Epithelial cell of proximal tubule (primary cell): ENCODE measurements at places on chromosomes 11 and 22. TPM values are rescaled to one million over a fixed set of nuclear protein-coding genes. Genes with fewer than 3 reads are reported as not detected.

Gene TRPM5
- not detected in 2 replicates for total RNA-seq

Gene RPUSD4
- 18.2 and 24.9 TPM in 2 replicates for total RNA-seq

Gene BTG4
- 0.22 TPM in 1 of 2 replicates, not detected in the other for total RNA-seq

Gene CCDC73
- total RNA-seq: not detected in 2 replicates

Gene CPT1A
- total RNA-seq: 6.7 and 10.2 TPM in 2 replicates

Gene GTSE1
- total RNA-seq: 18.2 and 35.8 TPM in 2 replicates

Gene FEN1
- 70.6 and 120 TPM in 2 replicates for total RNA-seq

Gene GDPD4
- not detected in 2 replicates for total RNA-seq

Gene MIOX
- total RNA-seq: not detected in 2 replicates

Gene COX8A
- total RNA-seq: 539 and 593 TPM in 2 replicates

Gene CEP126
- total RNA-seq: 0.72 and 0.92 TPM in 2 replicates

Gene ROM1
- 1.2 and 1.4 TPM in 2 replicates for total RNA-seq

Gene CARD16
- not detected in 2 replicates for total RNA-seq

Gene OPCML
- not detected in 2 replicates for total RNA-seq

Gene FXYD2
- 109 and 286 TPM in 2 replicates for total RNA-seq

Gene PHETA2
- 10.9 and 11.2 TPM in 2 replicates for total RNA-seq

Gene RGL4
- total RNA-seq: not detected in 2 replicates

Gene CCDC87
- total RNA-seq: 0.14 and 0.52 TPM in 2 replicates

Gene APOL4
- total RNA-seq: 0.07 TPM in 1 of 2 replicates, not detected in the other

Gene DAGLA
- total RNA-seq: 4.5 and 7.3 TPM in 2 replicates

Gene OR8D1
- total RNA-seq: not detected in 2 replicates

Gene OMP
- not detected in 2 replicates for total RNA-seq

Gene VWCE
- total RNA-seq: 0.65 and 3.5 TPM in 2 replicates

Gene BAIAP2L2
- 5.4 and 6.5 TPM in 2 replicates for total RNA-seq

Gene ADM
- total RNA-seq: 41.2 and 74.2 TPM in 2 replicates

Gene SYT7
- 0.23 TPM in 1 of 2 replicates, not detected in the other for total RNA-seq

Gene SYT9
- 0.29 and 0.46 TPM in 2 replicates for total RNA-seq

Gene KRTAP5-7
- total RNA-seq: not detected in 2 replicates

Gene RBM7
- total RNA-seq: 15.2 and 26.9 TPM in 2 replicates

Gene ENTHD1
- total RNA-seq: not detected in 2 replicates

Gene NLRP14
- 0.23 TPM in 1 of 2 replicates, not detected in the other for total RNA-seq

Gene BDNF
- 5.8 and 9.5 TPM in 2 replicates for total RNA-seq

Gene RAC2
- 51.9 and 58.2 TPM in 2 replicates for total RNA-seq

Gene SERHL2
- 0.23 and 5.0 TPM in 2 replicates for total RNA-seq

Gene IL18
- 31.3 and 48.5 TPM in 2 replicates for total RNA-seq
